Esophagus muscularis mucosa (tissue), 4 donors: ENCODE measurements at places on chromosomes 4 and X. TPM values are rescaled to one million over a fixed set of nuclear protein-coding genes. Genes with fewer than 3 reads are reported as not detected.

GRCh38 chr4:150039274-150040127, 38.7 kb upstream of the DCLK2 start:
- no peak for DNase-seq
- H3K4me3 ChIP-seq = no peak overlapping the region
- H3K27me3 ChIP-seq = no peaks in the 10 kb centered on the region
- no peaks in the 10 kb centered on the region for H3K4me1 ChIP-seq
- no peaks in the 10 kb centered on the region for H3K36me3 ChIP-seq

The AMBN gene
- not detected for total RNA-seq

- no peaks in the 10 kb centered on the region for H3K36me3 ChIP-seq
- no peaks in the 10 kb centered on the region for H3K4me1 ChIP-seq
- DNase-seq = no peak
- H3K27me3 ChIP-seq = no peaks in the 10 kb centered on the region
- no peak overlapping the region for H3K4me3 ChIP-seq
Observed at GRCh38 chr4:157242871-157243270, 22.3 kb downstream of the GRIA2 start.

DNA sequence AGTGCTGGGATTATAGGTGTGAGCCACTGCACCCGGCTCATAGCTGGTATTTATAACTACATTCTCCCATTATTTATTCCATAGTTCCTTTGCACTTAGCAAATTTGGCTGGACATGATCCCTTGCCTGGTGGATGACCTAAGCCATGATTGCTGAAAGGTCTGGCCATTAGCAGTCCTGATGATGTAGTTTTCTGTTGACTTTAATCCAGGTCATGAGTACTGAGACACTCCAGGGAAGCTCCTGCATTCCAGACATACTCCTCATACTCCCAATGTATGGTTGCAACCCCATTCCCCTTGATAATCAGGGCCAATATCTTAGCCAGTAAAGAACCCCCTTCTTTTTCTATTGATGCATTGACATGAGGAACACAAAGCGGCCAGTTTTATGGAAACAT, 24.4 kb upstream of the MGST2 start:
- H3K4me3 ChIP-seq = no peak overlapping the region
- H3K36me3 ChIP-seq = no peaks in the 10 kb centered on the region
- H3K27me3 ChIP-seq = no peaks in the 10 kb centered on the region

DNA sequence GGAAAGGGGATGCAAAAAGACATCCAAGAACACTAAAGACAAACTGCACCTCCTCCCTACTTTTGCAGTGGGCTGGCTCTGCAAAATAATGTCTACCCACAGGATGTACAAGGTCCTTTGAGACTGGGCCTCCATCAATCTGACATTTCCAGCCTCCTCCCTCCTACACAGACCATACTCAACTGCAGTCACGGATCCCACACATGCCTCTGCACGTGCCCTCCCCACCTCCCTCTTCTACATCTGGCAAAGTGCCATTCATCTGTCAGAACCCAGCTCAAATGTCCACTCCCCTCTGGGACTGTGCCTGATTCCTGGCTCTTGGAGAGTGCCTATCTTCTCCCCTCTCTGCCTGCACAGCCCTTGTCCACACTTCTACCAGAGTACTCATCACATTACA, 50.3 kb downstream of the CHRDL1 start:
- DNase-seq = no peak
- H3K36me3 ChIP-seq = no peaks in the 10 kb centered on the region
- H3K27ac ChIP-seq = peak overlapping the region; percentile 44
- no peak overlapping the region for H3K4me3 ChIP-seq
